ENCODE measurements at places on chromosomes 16 and 17. TPM values are rescaled to one million over a fixed set of nuclear protein-coding genes. Genes with fewer than 3 reads are reported as not detected.

- DNase-seq = no peak
- no peak overlapping the region for H3K4me3 ChIP-seq
- H3K27me3 ChIP-seq = no peaks in the 10 kb centered on the region
Observed at GRCh38 chr16:57416084-57416483, 11.5 kb downstream of the CCL17 start.

GRCh38 chr16:83847371-83848225, 39.8 kb downstream of the HSBP1 start:
- no peaks in the 10 kb centered on the region for H3K27me3 ChIP-seq
- no peaks in the 10 kb centered on the region for H3K4me1 ChIP-seq
- no peak overlapping the region for H3K4me3 ChIP-seq
- no peaks in the 10 kb centered on the region for H3K36me3 ChIP-seq
- DNase-seq = no peak

GRCh38 chr17:46025510-46026165, 26.6 kb downstream of the STH start:
- no peak overlapping the region for H3K27ac ChIP-seq
- no peaks in the 10 kb centered on the region for H3K27me3 ChIP-seq
- H3K36me3 ChIP-seq = no peaks in the 10 kb centered on the region
- H3K4me1 ChIP-seq = no peaks in the 10 kb centered on the region

The LDAF1 gene
- total RNA-seq = 71.7 TPM

DNA sequence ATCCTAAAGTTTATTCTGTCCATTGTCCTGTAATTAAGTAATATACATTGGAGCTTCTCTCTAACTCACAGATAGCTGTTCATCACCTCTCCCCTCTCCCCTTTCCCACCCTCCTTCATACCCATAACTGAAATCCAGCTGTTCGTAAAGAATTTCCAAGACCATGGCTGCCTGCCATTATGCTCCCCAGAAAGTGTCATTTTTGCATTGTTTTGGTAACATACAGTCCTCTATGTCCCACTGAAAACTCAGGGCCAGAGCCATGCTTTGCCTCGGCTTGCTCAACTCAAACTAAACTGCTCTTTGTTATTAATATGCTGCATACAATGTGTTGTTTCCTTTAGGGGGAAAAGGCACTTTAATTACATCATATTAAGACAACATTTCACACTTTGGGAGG, 132.0 kb downstream of the MRTFB start:
- no peaks in the 10 kb centered on the region for H3K36me3 ChIP-seq
- no peak overlapping the region for H3K4me3 ChIP-seq
- no peak for DNase-seq
- H3K27ac ChIP-seq = no peak overlapping the region
- peaks cover 4% of the 10 kb centered on the region for H3K4me1 ChIP-seq

DNA sequence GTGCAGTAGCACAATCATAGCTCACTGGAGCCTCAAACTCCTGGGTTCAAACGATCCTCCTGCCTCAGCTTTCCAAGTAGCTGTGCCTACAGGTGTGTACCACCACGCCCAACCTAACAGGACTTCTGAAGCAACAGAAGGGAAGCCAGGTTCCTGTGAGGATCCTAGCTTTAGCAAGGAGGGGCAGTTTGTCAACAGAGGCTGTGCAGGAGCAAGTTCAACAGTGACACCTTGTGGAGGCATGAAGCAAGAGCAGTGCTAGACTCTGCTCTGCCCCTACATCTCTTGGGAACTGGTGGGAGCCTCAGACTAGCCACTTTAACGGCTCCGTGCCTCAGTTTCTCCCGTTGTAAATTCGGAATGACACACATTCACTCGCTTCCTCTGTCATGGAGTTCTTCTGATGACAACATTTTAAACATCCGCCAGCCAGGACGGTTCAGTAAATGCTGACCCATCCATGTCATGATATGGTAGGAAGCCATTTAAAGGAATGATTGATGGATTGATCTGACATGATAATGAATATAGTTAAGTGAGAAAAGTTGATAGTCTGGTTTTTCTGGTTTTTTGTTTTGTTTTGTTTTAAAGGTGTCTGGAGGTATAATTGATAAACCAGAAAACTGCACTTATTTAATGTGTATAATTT, 218.7 kb downstream of the MRTFB start:
- no peaks in the 10 kb centered on the region for H3K27me3 ChIP-seq
- H3K4me3 ChIP-seq = no peak overlapping the region
- no peak for DNase-seq
- no peaks in the 10 kb centered on the region for H3K36me3 ChIP-seq
- H3K27ac ChIP-seq = no peak overlapping the region

DNA sequence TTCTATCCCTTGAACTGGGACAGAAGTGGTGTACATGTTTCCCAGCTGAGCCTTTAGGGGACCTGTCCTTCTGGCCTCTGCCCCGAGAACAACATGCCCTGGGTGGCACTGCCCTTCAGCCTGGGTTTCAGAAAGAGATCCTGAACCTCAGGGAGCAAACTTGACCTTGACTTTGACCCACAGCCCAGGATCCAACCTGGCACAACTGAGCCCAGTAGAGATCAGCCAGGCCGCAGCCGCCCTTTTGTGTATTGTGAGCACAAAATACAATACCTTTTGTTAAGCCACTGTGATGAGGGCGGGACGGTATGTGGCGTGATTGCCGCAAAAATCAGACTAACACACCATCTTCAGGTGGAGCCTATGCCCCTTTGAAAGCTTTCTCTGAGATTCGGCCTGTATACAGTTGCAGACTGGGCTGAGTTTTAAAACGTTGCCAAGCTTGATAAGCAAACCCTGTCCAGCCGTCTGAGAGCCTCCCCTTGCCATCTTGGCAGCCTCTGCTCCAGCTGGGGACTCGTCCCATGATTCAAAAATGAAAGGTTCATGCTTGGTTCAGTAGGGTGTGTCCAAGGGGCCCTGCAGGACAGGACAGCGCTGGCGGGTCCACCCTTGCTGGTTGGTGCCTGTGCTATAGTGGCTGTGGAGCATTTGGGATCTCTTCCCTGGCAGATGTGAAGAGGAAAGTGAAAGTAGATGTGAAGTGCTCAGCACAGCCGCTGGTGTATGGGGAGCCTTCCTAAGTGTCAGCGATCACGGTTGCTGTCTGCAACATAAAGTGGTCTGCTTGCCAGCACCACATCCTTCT, 40.3 kb downstream of the FOXL1 start:
- H3K27ac ChIP-seq = no peak overlapping the region
- no peaks in the 10 kb centered on the region for H3K36me3 ChIP-seq
- no peaks in the 10 kb centered on the region for H3K27me3 ChIP-seq
- H3K4me3 ChIP-seq = no peak overlapping the region
- DNase-seq = no peak

The LGALS9B gene
- 0.24 TPM for total RNA-seq

DNA sequence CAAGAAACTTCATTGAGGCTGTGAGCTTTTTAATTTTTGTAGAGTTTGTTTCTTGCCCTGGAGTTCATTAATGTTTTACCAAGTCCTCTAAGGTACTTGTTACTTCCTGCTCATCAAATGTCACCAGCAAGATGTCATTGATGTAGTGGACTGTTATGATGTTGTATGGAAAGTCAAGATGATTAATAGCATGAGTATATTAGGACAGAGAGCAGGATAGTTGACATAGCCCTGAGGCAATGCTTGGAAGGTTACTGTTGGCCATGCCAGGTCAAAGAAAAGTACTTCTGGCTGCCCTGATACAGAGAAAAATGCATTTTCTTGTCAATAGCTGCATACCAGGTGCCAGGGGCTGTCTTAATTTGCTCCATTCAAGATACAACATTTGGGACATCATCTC, 6.7 kb downstream of the KRTAP1-5 start:
- H3K4me1 ChIP-seq = no peaks in the 10 kb centered on the region
- H3K27me3 ChIP-seq = no peaks in the 10 kb centered on the region
- DNase-seq = no peak
- H3K27ac ChIP-seq = no peak overlapping the region
- no peaks in the 10 kb centered on the region for H3K36me3 ChIP-seq

DNA sequence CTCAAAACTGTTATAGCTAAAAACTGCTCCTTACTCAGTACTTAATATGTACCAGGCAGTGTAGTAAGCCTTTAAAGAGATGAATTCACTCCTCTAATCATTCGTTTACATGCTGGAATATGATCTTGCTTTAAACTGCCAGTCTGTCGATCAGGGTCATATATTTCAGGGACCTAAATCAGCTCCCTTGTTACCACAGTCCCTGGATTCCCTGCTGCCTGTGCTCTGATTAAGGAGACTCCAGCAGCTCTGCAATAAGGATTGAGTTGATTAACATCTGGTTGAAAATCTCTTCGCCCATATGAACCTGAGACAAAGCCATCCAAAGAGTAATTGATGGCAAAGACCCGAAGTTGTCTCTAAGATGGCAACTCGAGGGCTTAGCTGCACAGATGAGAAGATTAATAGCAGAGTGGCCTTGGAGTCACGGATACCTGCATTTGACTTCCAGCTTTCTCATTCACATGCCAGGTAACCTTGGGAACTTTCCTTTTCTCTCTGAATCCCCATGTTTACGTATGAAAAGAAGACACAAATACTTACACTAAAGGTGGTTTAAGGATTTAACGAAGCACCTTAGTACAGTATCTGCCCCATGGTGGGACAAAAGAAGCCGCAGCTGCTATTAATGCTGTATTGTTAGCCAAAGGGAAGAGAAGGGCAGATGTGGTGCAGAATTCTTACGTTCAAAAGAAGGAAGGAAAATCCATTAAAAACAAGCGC, 68.2 kb downstream of the VAT1L start:
- H3K36me3 ChIP-seq = no peaks in the 10 kb centered on the region
- no peak overlapping the region for H3K27ac ChIP-seq
- no peaks in the 10 kb centered on the region for H3K4me1 ChIP-seq
- DNase-seq = no peak
- no peaks in the 10 kb centered on the region for H3K27me3 ChIP-seq

DNA sequence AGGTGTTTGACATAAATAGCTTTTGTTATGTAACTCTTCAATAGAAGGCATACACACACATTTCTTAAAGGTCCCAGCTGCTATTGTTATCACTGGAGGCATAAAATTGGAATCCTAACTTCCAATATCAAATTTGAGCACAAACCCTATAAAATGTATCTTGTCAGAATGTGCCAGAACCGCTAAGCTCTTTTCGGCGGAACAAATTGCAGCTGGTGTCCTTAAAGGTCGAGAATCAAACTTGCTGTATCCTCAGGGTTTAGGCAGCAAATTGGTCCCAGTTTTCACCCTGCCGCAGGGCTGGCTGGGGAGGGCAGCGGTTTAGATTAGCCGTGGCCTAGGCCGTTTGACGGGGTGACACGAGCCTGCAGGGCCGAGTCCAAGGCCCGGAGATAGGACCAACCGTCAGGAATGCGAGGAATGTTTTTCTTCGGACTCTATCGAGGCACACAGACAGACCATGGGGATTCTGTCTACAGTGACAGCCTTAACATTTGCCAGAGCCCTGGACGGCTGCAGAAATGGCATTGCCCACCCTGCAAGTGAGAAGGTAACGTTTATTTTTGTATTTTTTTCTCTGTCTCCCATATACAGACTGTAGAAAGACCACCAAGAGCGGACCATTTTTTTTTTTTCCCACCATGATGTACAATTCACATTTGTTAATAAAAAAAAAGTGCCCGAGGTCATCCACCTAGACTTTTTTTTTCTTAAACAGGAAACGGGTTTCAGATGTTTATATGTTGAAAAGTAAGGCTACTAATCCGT, 297.1 kb downstream of the IRF8 start:
- no peak overlapping the region for H3K27ac ChIP-seq
- H3K4me1 ChIP-seq = no peaks in the 10 kb centered on the region
- H3K36me3 ChIP-seq = no peaks in the 10 kb centered on the region
- no peak for DNase-seq
- no peaks in the 10 kb centered on the region for H3K27me3 ChIP-seq

- peak overlapping the region; percentile 63 for H3K4me3 ChIP-seq
- peaks cover 4% of the 10 kb centered on the region for H3K4me1 ChIP-seq
- H3K27ac ChIP-seq = peak overlapping the region; percentile 30
- no peaks in the 10 kb centered on the region for H3K27me3 ChIP-seq
Observed at GRCh38 chr16:381012-381788, 578 bp downstream of the PGAP6 start.

The TNFRSF13B gene
- not detected for total RNA-seq

GRCh38 chr17:27635275-27635823, 4.4 kb downstream of the LGALS9 start:
- H3K4me1 ChIP-seq = peaks cover 18% of the 10 kb centered on the region
- no peak overlapping the region for H3K4me3 ChIP-seq
- no peaks in the 10 kb centered on the region for H3K36me3 ChIP-seq
- H3K27ac ChIP-seq = no peak overlapping the region
- no peak for DNase-seq
- H3K27me3 ChIP-seq = no peaks in the 10 kb centered on the region

DNA sequence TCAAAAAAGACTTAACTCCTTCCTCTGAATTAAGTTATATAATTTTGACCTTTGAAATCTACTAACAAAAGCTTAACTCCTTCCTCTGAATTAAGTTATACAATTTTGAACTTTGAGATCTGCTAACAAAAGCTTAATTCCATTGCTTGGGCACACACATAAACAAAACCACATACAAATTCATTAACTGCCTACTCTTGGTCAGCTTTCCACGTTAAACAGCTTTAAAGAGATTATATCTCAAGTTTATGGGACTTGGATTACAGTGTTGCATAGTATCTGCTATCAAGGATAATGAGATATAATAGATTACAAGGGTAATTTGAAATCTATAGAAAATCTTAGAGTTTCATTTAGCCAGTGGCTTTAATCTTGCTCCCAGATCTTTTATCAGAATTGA, 23.5 kb downstream of the COX10 start:
- H3K27me3 ChIP-seq = no peaks in the 10 kb centered on the region
- no peaks in the 10 kb centered on the region for H3K4me1 ChIP-seq
- no peak overlapping the region for H3K4me3 ChIP-seq
- H3K27ac ChIP-seq = no peak overlapping the region

The MARVELD3 gene
- 9.2 TPM for total RNA-seq

The OR1F1 gene
- not detected for total RNA-seq

- H3K36me3 ChIP-seq = no peaks in the 10 kb centered on the region
- peaks cover 7% of the 10 kb centered on the region for H3K4me1 ChIP-seq
- DNase-seq = no peak
- H3K27me3 ChIP-seq = no peaks in the 10 kb centered on the region
- peak overlapping the region; percentile 34 for H3K27ac ChIP-seq
Observed at GRCh38 chr17:64176556-64176955, 46.6 kb upstream of the ERN1 start.

The ABCA9 gene
- 111 TPM for total RNA-seq

The ATP1B2 gene
- 3.6 TPM for total RNA-seq

The FBXW10 gene
- 0.11 TPM for total RNA-seq

DNA sequence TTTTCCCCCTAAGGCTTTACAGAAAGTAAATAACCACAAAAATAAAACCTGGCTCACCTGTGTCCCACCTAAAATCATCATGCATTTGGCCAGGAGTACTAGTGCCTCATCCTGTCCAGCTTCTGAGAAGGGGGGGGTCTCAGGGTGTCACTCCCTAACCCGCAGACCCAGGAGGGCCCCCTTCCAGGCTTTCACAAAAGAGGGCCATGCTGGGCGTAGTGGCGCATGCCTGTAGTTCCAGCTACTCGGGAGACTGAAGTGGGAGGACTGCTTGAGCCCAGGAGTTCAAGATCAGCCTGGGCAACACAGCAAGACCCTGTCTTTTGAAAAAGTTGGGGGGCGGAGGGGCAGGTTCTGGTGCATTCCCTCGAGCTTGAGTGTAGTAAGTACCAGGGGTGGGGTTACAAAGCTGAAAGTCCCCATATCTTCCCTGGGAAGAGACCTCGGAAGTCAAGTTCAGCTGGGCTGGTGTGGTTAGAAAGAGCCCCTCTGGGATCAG, 259.3 kb downstream of the PARN start:
- no peak overlapping the region for H3K4me3 ChIP-seq
- peaks cover 7% of the 10 kb centered on the region for H3K4me1 ChIP-seq
- DNase-seq = no peak

Data from ovary (tissue), 10 donors.